ENCODE measurements at places on chromosomes 7 and 10.

- no peak for DNase-seq
These were observed 114.3 kb upstream of the ZNF438 start for GRCh38 chr10:31145986-31146385.

DNA sequence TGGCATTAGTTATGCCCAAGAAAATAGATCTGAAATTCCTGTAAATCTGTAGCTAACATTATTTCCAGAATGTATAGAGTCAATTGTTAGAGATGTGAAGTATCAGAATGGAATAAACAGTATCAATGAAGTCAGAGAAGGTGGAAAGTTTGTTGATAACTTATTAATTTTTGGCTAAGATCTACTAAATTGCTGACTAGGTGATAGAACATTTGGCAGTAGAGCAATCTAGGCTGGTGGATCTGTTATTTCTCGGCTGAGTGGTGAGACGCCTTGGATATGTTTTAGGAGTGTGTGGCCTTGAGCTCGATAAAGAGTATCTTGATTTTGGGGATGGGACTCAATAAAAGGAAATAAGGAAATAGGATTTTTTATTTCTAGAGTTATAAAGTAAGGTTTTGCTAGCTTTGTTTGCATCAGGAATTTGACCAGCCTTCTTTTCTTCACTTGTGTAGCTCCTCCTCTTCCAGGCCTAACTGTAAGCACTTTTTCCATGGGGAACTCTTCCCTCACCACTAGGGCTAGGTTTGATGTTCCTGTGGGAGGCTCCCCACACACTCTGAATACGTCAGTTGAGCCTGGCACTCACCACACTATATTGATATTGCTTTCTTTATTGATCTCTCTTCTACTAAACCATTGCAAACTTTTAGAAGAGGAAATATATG lies 86.8 kb upstream of the CSTF2T start:
- DNase-seq = no peak

- DNase-seq = no peak
These were observed 41.1 kb downstream of the RASGEF1A start for GRCh38 chr10:43225787-43226153.

DNA sequence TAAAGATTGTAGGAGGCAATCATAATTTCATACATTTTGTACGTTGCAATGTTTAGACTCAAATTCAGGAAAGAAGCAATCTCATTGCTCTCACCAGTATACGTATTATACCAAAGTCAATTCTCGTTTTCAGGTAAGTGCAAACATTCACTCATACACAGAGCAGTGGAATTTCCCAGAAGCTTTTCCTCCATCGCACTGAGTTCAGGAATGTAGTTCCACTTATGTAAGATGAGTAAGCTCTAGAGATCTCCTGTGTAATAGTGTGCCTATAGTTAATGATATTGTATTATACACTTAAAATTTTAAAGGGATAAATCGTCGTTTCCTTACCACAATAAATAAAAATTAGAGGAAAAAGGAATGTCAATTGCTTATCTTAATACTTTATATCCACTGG lies 470.8 kb upstream of the KCND2 start:
- DNase-seq = no peak

GRCh38 chr10:46092524-46093081 lies 46.5 kb upstream of the MSMB start:
- DNase-seq = no peak

GRCh38 chr10:15244635-15245197 lies 76.2 kb upstream of the NMT2 start:
- no peak for DNase-seq

- no peak for DNase-seq
These were observed 155.2 kb upstream of the ASAH2 start for GRCh38 chr10:50406457-50407070.

DNA sequence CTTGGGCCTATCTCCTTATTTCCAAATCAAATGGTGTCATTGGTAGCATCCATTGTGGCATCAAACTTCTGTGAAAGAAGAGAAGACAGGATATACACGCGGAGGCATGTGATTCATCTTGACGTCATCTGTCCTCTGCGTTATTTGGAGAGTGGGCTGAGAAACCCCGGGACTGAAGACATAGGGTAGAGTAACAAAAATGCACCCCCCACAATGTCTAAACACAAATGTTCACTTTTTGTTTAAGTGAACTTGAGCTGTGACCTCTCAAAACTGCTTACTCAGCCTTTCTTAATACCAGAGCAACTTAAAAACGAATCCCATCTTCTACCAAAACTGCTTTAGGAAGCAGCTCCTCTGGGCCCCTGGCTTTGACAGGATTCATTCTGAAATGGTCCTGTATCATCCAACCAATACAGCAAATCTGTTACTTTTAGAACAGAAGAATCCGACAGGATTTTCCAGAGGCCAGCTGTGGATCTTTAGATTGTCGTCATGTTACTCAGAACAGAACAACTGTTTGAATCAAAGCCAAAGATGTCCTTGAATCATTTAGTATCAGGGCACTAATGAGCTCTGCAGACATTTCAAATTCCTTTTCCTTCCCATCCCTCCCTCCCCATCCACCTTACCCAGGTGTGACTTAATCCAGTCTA lies 438.1 kb downstream of the SUGCT start:
- DNase-seq = no peak

GRCh38 chr10:29392376-29393021 lies 103.6 kb downstream of the LYZL1 start:
- DNase-seq = no peak

DNA sequence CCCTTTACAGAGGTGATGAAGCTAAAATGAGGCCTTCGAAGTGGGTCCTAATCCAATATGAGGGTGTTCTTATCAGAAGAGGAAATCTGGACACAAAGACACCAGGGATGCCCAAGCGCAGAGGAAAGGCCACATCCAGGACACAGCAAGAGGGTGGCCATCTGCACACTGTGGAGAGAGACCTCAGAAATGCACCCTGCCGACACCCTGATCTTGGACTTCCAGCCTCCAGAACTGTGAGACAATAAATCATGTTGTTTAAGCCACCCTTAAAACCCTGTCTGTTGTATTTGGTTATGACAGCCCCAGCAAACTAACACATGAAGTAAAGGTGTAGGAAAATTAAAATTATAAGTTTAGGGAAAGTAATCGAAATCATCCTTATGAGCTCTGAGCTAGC lies 64.0 kb downstream of the CDC123 start:
- DNase-seq = no peak

GRCh38 chr7:11212080-11212711 lies 238.5 kb downstream of the PHF14 start:
- DNase-seq = peak; percentile 26

- no peak for DNase-seq
These were observed 13.8 kb downstream of the GRK5 start for GRCh38 chr10:119221201-119221600.

DNA sequence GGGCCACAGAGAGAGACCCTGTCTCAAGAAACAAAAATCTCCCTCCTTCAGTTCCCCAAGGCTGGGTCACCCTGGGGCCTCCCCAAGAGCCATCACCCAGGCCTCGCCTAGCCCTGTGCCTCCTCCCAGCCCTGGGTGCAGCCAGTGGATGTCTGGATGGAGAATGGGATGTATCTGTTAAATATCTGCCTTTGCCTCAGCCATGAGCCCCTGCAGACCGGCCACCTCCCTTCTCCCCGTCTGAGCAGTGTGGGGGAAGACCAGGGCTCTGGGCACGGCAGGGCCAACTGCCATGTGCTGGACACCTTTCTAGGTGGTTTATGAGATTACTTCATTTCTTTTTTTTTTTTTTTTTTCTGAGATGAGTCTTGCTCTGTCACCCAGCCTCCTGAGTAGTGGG lies 10.0 kb downstream of the ARPC1B start:
- no peak for DNase-seq

- no peak for DNase-seq
These were observed 27.2 kb downstream of the CCM2 start for GRCh38 chr7:45026984-45027773.

GRCh38 chr10:125707541-125708468 lies 11.7 kb upstream of the EDRF1 start:
- no peak for DNase-seq

DNA sequence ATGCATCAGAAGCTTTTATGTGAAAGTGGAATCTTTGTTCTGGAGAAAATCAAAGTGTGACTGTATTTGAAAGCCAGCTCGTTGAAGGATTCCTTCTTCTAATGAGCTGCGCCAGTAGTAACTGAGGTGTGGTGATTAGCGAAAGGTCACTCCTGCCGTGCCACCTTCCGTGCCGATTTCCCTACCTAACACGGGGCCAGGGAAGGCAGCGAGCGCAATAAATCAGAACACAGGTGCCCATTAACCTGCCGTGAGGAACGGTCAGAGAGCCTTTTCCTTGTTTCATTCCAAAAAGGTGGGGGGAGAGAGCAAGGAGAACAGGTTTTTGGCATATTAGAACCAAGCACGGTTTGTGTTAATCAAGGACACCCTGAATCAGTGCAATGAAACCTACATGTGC lies 258.0 kb downstream of the CELF2 start:
- DNase-seq = no peak

- DNase-seq = no peak
These were observed 17.7 kb upstream of the OPALIN start for GRCh38 chr10:96376483-96376882.

DNA sequence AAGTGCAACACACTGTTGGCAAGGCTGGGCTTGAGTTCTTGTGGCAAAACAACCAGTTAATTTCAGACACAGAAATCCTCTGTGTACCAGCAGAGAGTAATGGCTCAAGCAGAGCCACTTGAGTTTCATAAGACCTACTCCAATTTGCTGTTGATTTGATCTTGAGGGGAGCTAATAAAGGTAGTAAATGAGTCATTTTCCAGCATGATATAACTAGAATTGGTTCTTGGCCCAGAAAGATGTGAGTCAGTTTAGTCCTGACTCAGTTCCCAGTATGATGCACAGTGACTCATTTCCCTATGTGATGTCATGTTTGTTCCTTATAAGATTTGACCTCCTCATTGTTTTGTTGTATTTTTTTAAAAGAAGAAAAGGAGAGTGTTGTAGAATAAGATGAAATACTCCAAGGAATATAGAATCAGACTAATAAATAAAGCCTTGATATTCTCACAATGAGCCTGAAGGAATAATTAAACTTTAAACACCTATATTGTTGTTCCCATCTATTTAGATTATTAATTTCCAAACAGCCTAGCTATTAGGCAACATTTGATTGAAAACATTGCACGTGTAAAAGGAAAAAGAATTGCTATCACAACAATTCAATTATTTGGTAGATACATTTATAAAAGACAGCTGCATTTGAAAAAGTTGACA lies 186.2 kb downstream of the REEP3 start:
- DNase-seq = peak; percentile 77

- DNase-seq = no peak
These were observed 33.0 kb upstream of the ZNF273 start for GRCh38 chr7:64869912-64870562.

GRCh38 chr7:154767821-154768415 lies 235.0 kb downstream of the PAXIP1 start:
- no peak for DNase-seq

GRCh38 chr7:983004-983615 lies at the start of gene CYP2W1:
CYP2W1 (plus strand) TSS chr7:983181; CDS start chr7:983212, 31 bp downstream.
- DNase-seq = no peak

All from HS-27A (cell line).